SJCRH30 (cell line): ENCODE measurements at places on chromosomes 12 and 14.

DNA sequence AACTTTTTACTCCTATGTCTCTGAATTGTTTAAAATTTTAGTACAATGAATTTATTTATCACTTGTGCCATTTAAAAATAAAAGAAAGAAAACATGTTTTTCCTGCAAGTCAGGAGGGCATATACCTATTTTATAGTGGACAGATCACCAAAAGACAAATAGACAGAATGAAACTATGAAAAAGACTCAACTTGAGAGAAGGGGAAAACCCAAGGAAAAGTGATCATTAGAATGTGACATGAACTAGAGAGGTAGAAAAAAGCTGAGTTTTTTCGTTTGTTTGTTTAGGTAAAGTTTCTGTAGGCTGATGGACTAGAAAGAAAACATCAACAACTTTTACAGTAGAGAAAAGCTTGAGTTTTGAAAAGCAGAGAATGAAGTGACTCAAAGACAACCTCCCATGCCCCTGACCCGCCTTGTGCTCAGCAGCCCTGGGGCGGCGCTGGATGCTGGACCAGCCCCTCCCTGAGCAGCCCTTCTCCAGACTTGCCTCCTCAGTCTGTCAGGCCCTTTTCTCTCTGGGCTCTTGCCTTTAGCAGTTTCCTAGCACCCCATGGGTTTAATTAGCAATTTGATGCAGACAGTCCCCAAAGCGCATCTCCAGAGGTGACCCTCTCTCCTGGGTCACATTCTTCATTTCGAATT is 95.1 kb upstream of the ARID2 start:
- DNase-seq: no peak

GRCh38 chr14:103432627-103433026 is 47.4 kb downstream of the MARK3 start:
- DNase-seq: no peak

DNA sequence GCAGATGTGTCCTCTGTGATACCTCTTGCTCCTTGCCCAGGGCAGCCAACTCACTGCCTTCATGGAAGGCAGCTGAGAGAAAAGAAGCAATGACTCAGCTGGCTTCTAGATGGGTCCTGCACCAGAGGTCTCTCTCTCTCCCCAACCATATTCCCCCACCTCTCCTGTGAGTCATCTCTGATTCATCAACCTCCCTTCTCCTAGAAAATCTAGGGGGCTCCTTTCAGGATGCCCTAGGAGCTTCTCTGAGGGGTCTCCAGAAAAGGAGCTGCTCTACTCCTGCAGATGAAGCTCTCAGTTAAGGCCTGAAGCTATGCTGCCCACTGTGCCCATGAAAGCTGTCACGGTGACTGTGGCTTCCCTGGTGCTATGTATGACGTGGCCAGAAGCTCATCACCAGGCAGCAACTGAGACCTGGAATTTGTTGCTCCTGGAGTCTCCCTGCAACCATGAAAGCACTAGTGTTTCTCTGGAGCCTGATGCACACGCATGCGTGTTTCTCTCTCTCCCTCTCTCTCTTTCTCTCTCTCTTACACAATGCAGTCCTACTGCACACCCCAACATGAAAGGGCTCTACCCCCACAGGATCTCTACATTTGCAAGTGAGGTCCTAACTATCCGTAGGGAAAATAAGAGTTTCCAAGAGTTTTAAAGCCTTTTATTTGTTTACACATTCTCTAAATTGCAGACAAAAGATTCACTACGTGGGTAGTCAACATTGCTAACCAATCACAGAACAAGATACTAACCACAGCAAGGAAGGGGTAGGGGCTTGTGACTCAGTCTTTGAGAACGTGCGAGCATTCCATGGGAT is 285.3 kb downstream of the DPF3 start:
- DNase-seq: peak; percentile 6

- no peak for DNase-seq
These were observed 77.3 kb upstream of the TMTC2 start for GRCh38 chr12:82609234-82609914.

DNA sequence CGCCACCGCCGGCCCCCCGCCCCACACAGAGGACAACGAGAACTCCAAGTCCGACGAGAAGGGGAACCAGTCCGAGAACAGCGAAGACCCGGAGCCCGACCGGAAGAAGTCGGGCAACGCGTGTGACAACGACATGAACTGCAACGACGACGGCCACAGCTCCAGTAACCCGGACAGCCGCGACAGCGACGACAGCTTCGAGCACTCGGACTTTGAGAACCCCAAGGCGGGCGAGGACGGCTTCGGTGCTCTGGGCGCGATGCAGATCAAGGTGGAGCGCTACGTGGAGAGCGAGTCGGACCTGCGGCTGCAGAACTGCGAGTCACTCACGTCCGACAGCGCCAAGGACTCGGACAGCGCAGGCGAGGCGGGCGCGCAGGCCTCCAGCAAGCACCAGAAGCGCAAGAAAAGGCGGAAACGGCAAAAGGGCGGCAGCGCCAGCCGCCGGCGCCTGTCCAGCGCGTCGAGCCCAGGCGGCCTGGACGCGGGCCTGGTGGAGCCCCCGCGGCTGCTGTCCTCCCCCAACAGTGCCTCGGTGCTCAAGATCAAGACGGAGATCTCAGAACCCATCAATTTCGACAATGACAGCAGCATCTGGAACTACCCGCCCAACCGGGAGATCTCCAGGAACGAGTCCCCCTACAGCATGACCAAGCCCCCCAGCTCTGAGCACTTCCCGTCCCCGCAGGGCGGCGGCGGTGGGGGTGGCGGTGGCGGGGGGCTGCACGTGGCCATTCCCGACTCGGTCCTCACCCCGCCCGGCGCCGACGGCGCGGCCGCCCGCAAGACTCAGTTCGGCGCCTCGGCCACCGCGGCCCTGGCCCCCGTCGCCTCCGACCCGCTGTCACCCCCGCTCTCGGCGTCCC is 150.9 kb downstream of the EGLN3 start:
- no peak for DNase-seq

DNA sequence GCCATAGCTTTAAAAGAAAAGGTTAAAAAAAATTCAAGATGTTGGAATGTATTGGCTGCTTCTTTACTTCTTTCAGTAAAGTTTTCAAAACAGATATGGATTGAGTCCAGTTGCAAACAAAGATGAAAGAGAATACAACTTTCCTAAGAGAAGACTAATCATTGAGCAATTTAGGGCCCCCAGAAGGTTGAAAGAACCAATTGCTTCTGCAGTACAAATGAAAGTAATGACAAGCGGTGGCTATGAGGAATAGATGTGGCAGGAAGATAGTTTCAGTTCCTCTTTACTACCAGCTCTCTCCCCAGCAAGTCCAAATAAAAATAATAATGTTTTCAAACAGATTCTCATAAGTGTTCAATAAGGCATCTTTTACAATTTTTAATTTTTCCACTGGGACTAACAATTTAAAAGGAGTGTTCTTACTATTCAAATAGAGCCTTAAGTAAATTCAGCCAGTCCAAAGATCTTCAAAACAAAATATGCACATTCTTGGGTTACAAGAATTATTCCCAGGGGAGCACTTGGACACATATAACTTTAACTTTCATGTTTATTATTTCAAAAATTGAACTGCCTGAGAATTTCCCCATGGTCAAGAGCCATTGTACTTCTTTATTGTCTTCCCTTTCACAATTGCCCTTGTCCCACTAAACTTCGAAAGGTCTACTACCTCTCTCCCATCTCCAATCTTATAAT is 62.3 kb upstream of the PPP1R12A start:
- no peak for DNase-seq

DNA sequence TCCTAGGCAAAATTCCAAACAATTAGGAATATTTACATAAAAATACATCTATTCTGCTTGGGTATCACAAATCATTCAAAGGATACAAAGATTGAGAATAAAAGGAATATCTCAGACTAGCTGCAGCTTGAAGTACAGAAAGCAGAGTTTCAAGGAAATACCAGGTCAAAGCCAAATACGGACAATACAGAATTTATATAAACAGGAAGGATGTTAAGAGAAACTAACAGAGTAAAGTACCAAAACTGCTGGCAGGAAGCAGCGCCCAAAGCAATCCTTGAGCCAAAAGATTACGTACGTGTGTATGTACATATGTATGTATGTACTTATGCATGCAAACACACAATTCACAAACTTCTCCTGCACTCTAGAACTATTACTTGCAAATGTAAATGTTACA is 86.6 kb downstream of the PPP1R12A start:
- DNase-seq: no peak

- no peak for DNase-seq
These were observed 87.0 kb downstream of the GLT1D1 start for GRCh38 chr12:128940090-128940888.

- DNase-seq: no peak
These were observed 11.9 kb upstream of the PUS1 start for GRCh38 chr12:131917139-131917710.

GRCh38 chr14:104253901-104254353 is 115.5 kb downstream of the KIF26A start:
- DNase-seq: no peak

DNA sequence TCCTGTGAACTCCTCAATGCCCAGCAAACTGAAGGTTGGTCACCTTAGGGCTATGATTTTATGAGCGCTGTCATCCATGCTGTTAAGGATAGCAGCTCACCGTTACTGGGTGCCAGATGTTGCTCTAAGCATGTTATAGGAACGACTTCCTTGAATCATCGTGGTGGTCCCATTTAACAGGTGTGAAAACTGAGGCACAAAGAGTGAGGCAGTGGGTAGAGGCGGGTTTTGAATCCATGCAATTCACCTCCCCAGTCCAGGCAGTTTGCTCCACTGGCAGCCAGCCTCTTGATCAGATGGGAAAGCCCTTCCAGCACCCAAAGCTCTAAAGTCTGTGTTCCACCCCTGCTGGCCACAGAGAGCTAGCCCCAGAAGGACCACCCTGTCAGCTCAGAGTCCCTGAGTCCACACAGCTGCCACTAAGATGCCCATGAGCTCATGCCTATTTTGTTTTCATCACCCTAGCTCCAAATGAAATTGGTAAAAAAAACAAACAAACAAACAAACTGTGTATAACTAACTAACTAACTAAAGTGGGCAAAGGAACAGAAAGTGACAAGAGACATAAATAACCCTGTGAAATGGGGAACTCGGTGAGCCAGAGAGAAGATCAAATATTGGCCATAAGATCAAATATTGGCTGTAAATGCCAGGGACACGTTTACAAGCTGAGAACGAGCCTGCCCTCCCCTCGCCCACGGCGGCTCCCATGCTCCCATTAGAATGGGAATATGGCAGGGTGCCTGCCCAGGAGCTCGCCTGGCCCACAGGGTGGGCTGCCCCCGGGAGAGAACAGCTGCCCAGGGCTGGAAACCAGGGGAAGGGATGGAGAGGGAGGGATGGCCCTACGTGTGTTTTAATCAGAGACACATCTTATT is 72.3 kb upstream of the RFLNA start:
- DNase-seq: peak; percentile 78
